Lower leg skin (tissue), 4 donors: ENCODE measurements at places on chromosomes 7 and 10. TPM values are rescaled to one million over a fixed set of nuclear protein-coding genes. Genes with fewer than 3 reads are reported as not detected.

DNA sequence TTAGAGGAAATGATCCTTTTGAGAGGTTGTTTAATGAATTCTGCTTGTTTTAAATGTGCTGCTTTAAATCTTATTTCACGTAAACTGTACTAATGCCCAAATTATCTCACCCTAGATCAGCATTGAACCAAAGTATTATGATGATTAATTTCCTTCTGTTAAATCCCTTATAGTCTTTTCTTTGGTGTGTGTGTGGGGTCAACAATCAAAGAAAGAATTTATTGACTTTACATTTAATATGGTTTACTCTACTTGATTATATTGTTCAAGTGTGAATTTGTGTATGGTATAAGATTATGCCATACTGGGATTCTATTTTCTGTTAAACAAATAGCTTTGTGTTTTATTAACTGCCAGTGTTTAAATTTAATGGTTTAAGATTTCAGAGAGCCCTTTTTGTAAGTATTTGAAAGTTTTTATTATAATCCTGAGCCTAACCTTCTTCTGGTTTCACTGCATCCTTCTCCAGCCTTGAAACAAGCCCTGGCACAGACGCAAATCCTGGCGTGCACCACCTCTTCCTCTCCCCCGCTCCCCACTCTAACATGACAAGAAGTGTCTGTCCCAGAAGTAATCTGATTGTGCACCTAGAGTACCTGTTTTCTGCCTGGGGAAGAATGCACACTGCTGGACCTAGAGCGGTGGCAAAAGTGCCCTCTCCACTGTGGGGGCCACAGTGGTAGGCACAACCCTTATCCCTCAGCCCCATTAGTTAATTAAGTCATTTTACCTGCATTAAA, 70.6 kb downstream of the KAT6B start:
- DNase-seq, result no peak

- no peak for DNase-seq
Observed at GRCh38 chr10:5512881-5513612, 11.7 kb upstream of the CALML3 start.

GRCh38 chr10:112809736-112810135, 140.3 kb upstream of the TCF7L2 start:
- DNase-seq, result no peak

- no peak for DNase-seq
Observed at GRCh38 chr7:92835851-92836488, 403 bp downstream of the CDK6 start.

GRCh38 chr7:112986256-112987031, 100.2 kb downstream of the GPR85 start:
- no peak for DNase-seq

DNA sequence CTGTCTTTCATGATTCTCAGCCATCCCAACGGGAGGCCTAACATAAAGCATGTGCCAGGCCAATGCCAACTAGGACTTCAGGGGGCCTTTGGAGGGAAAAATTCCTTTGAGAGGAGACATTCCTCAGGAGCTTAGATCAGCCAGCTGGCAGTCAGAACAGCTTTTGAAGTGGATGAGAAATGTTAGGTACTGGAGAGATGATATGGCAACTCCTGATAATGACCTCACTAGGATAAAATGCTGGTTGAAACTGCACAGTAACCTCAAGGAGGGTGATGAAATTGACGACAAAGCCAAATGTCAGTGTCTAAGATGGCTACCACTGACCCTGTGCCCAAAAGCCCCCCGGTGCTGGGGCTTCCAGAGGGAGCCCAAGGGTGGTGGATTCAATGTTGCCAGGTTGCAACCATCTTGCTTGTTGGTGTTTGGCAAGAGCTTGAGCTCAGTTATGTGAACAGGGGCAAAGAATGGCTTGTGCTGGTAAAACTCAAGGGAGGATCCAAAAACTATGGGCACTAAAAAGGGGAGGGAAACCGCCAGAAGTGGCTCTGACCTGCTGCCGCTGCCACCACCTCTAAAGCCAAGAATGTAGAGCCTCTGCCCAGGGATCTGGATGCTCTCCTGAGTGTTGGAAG, 121.2 kb downstream of the UBE2H start:
- no peak for DNase-seq

GRCh38 chr10:33337326-33337957, 3.0 kb upstream of the NRP1 start:
- no peak for DNase-seq

DNA sequence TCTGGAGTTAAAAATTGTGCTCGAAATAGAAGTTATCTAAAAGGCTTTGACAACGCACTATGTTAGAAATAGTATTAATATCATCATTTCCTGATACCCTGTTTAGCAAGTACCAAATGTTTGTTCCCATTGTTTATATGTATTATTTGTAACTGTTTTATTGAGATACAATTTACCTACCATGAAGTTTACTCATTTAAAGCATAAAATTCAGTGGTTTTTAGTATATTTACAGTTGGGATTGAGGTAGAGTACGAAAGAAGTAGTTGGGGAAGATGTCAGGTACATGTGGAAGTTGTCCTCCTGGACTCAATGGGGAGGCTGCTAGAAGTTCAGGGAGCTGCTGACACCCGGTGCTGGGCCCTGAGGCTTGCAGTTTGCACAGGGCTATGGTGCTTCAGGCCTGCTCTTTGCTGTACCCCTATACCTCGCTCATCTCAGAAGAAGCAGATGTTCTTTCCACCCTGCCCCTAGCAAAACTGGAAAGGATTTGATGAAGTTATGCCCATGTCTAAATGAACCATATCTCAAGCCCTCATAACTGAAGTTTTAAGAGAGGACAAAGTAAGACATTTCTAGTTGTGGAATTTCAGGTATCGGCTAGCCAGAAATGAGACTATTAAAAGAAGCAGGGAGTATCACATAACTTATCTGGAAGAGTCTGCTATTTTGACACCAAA, 25.2 kb upstream of the WNT16 start:
- no peak for DNase-seq

DNA sequence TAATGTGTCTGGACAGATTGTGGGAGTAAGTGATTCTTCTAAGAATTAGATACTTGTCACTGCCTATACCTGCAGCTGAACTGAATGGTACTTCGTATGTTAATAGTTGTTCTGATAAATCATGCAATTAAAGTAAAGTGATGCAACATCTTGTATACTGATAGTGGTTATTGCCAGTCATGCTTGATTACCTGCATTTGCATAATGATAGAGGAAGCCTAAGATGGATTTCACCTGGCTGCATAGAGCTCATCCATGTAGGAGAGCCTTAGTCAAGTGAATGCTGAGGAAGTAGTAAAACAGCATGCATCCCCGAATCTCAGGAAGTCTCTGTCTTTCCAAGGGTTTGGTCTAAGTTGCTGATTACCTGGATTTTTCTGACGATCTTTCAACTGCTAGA, 64.2 kb upstream of the CAPZA2 start:
- DNase-seq, result no peak

DNA sequence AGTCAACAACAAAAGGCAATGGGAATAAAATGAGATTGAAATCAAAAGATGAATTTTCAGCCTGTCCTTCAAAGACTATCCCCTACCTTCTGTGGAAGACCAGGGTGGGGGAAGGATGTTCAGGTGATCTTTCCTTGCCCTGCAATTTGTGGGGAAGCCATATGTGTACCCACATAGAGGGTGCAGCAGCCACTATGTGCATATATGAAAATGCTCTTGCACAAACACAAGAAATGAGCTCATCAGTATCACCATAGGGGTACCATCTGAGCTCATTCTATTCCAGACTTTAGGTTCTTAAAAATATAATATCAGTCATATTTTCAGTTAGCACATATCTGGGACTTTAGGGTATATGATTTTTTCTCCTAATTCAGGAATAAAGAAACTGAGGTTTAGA, 17.7 kb downstream of the GIMAP5 start:
- no peak for DNase-seq

DNA sequence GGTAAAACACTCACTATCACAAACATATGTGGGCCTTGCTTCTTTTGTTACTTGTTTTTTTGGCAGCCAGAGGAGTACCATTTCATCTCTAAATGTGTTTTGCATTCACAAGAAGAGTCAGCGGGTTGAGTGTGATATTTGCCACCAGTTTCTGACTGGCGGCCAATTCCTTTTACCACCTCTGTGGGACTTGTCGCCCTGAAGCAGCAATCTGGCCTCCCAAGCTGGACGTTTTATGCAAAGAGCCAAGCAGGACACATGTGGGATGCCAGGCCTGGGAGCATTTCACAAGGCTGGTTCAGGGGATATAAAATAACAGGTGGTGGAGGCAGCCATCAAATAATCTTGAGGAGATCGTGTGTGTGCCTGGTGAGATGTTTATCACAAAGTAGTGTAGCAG, 61.8 kb upstream of the TRIL start:
- DNase-seq, result no peak

DNA sequence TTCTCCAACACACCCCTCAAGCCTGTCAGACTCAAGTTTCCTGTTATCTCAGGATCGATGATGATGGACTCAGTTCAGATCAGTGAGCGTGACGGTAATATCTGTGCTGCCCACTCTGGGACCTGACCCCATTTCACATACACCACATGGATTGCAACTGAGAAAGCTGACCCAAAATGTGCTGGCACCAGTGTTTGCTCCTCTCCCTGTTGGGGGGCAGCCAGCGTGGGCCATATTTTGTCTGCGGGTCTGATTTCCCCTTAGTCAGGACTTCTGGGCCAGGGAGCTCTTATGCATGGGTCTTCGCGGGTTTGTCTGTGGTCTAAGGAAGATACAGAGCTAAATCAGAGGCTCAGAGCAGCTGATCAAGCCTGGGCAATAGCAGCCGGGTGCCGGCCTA, 42.6 kb upstream of the TRIM8 start:
- no peak for DNase-seq

DNA sequence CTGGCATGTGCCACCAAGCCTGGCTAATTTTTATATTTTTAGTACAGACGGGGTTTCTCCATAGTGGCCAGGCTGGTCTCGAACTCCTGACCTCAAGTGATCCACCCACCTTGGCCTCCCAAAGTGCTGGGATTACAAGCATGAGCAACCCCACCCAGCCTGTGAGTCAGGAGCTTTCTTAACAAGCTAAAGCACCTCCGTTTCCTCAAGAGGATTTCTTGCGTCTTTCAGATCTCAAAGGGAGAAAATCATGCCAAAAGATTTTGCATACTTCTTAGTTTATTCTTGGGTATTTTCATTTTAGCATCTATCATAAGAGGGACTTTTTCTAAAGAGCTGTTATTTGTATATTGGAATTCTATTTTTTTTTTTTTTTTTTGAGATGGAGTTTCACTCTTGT, 47.9 kb upstream of the FOXK1 start:
- no peak for DNase-seq

GRCh38 chr7:64102656-64103400, 57.6 kb downstream of the ZNF727 start:
- DNase-seq, result no peak

DNA sequence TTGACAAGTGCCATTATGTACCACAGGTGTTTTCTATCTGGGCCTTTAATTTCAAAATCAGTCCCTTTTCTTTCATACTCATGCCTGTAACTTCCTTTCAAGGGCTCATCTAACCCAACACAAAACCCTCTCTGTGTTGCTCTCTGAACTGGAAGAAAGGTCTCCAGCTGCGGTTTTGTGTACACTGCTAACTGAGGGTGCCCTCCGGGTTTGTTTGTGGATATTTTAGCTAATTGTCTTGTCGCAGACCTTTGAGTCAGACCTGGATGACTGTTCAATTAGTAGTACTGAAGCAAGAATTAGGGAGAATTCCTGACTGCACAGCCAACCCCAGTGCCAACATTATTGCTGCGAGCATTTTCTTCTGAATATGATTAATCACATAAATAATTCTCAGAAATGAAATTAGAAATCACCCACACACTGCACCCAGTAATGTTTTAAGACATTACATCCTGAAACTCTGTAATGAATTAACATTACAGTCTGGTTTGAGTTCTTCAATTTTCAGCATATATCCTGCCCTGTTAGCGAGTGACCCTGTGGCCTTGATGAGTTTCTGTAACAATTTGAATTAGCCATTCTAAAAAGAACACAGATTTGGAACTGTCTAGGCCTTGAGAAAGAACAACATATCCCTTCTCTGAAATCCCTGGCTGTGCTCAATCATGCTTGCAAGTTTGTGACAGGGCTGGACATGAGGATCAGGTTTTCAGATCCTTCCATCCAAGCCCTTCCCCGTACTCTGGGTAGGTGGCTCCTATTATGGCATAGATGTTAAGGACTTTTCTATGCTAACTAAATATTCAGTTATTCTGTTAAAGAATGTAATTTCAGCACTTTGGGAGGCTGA, 460.1 kb downstream of the PLXDC2 start:
- no peak for DNase-seq

DNA sequence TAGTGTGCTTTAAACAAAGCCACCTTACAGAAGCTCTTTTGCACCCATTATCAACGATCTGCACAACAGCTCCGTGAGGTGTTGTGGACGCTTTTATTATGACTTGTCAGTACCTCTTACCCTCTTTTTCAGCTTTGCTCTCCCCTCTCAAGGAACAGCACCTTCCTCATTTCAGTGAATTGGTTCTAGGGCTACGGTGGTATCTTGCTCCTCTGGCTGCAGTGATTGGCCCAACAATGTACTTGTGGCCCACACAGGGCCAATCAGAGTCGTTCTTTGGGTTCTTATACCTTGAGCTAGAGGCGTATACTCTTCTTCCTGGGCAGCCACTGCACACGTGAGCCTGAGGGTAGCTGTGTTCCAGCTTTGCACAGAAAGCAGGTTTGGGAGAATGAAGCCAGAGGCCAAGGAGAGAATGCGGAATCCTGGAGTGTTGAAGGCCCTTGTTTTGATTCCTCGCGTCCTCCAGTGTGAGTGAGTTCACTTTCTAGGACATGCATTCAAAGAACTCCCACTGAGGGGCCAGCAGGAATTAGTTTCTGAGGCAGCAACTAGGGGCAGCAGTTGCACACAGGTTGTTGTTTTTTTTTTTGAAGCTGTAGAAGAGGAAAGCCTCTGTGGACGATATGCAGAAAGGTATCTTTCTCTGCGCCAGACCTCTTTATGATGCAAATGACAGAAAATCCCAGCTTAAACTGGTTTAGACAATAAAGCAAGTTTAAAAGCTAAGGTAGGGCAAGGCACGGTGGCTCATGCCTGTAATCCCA, 49.8 kb upstream of the PDZD8 start:
- DNase-seq, result no peak

DNA sequence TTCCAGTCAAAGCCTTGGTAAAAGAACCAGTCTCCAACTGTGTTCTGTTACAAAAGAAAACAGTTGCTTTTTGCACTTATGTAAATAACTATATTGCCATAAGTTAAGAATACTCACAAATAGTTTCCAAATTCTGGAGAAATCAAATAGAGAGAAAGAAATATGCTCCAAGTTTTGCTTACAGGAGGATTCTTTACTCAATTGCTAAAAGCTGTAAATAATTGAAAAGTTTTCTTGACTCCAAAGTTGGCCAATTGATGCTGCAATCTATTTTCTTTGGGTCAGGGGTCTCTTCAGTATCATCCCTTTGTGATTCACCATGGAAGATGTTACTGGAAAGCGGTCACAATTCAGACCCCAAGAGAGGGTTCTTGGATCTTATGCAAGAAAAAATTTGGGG, 36.0 kb downstream of the NEURL1 start:
- no peak for DNase-seq

The EIF5AL1 gene
- total RNA-seq, result not detected

The CYP26C1 gene
- total RNA-seq, result not detected

The OPALIN gene
- not detected for total RNA-seq

The CPA4 gene
- total RNA-seq, result 66.4 TPM

The GCK gene
- total RNA-seq, result 1.2 TPM

The GSAP gene
- total RNA-seq, result 8.9 TPM

The PRPS1L1 gene
- total RNA-seq, result not detected

The BRAT1 gene
- total RNA-seq, result 40.5 TPM
